ENCODE measurements at places on chromosomes 11 and 22.

GRCh38 chr11:76615950-76616349 lies 54.6 kb downstream of the LRRC32 start:
- DNase-seq: no peak

DNA sequence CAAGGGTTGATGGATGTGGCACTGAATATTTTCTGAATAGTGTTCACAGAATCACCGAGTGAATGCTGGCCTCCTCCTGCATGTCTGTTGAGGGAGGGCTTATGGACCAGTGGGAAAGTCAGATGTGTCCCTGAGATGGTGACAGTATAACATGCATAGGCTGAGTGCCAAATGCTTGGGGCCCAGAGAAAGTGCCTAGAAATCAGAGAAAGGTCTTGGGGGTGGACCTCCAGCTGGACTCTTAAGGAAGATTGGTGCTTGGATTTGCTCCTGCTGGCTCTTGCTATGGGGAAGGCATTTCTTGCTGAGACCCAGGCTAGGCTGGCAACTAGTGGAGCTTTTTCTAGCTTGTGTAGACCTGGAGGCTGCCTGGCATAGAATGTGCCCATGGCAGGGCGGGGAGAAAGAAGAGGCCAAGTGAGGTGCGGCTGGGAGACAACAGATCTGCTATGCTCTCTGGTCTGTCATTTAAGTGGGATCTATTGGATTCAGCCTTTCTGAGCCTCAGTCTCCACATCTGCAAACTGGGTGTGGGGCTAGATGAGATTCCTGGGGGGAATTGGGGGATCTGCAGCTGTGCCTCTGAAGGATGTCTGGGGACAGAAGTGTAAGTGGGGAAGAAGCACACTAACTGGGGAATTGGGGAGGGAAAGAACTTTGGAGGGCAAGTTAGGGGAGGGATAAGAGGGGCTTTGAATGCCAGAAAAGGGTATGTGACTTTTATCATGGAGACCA lies 27.4 kb downstream of the ZNRF3 start:
- no peak for DNase-seq

DNA sequence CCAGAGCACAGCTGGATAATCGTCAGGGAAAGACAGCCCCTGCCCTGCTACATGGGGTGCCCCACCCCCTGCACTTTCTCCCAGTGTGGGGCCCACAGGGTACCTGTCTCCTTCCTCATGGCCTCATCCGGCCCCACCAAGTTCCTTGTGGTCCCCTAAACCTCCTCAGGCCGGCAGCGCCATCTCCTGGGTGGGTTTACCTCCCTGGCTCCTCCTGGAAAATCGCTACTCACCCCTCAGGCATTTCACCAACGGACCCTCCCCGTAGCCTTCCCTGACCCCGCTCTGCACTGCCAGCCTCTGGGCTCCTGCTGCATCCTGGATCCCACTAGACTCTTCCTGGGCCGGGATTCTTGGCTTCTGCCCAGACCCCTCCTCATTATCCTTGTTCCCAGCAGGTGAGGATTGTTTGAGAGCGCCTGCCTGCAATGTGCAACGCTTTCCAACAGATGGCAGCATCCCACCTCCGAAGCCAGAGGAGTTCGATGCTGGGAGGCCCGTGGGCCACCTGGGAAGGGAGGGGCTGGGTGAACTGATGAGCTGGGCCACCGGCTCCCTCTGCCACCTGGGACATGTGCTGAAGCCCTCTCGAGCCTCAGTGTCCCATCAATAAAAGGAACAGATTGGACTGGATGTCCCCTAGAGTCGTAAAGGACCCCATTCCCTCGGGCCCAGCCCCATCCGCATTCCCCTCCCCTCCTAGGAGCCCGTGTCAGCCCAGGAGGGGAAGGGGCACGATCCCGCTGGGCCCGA lies 44.2 kb upstream of the TTLL12 start:
- DNase-seq: peak; percentile 45

DNA sequence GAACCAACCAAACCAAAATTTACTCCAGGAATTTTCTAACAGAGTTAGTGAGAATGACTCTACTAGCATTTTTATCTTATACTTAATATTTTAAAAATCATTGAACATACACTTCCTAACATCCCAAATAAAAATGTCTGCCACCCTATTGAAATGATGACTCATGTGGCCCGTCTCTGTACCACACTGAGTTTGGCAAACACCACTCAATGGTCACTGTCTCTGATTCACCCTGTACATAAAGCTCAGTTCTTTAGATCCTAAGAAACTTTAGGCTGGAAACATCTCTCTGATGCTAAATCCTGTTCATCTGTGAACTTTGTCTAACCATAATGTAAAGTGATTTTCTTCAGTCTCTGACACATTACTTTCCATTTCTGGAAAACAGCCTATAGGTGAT lies 182.0 kb downstream of the CWF19L2 start:
- DNase-seq: no peak

DNA sequence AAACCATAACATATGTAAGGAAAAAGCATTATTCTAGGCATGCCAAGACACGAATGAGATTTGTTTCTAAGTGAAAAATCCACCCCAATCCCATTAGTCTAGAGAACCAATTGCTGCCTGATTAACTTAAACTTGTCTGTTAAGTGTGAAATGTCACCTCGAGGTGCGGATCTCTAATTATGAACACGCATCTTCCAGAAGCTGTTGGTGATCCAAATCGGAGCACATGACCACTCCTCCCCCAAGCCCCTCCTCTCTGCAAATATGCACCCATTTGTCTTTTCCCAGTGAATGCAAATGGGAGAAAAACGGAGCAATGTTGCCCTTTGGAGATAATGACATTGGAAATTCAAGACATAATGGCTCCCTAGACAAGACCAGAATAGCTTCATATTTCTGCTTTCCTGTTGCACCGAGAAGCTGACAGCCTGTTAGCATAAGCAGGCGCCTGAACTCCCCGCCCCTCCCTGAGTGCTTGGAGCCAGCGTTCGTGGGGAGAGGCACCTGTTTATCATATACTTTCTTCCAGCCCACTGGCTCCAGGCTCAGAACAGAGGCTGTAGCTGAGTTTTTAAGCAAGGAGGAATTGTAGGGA lies 6.0 kb upstream of the FXYD6 start:
- no peak for DNase-seq

GRCh38 chr11:27868226-27868625 lies 168.0 kb upstream of the BDNF start:
- no peak for DNase-seq

DNA sequence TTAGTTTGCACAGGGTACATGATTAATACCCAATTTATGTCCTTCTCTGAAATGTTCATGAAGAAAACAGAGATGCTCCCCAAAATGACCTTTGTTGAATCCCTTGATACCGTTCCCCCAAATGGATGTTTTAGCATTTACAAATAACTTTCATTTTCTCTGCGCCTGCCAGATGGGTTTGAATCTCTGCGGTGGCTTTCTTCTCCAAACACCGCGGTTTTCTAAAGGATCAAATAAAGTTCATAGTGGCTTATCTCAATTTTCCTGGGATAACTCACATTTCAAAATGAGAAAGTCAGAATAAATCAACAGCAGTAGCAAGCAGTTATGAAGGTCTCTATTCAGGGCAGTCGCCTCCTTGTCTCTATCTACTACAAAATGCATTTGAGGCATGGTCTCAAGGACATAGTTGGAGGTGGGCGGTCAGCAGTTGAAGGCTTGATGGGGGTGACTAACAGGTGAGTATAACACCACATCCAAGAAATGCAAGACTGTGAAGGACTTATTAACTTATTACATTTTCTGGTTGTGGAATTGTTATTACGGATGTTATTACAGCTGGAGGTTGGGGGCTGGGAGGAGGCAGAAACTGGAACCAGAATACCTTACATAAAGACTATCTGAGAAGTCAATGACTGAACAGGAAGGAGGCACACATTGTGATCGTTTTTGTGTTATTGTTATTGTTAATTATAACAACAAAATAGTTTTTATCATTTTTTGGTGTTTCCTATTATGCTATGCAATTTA lies 1513.3 kb downstream of the FAM181B start:
- no peak for DNase-seq

Measured in left renal pelvis (tissue), 4 donors.